H1 (cell line): ENCODE measurements at places on chromosomes 12 and 14.

DNA sequence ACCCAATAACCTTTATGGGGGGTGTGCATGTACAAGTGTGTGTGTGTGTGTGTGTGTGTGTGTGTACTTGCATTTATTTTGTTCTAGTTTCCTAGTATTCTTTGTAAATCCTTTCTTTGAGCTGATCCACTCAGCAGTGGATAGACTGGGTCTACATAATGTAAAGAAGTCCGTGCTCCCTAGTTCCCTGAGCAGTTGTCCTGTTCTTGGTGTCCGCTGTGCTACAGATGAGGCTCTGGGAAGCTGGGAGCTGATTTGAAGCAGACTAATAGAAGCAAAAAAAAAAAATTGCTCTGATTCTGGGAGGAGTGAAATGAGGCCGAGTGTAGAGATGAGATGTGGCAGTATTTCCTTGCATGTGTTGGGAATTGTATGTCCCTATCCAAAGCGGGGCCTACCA is 150.4 kb upstream of the WSCD2 start:
- no peak for DNase-seq

DNA sequence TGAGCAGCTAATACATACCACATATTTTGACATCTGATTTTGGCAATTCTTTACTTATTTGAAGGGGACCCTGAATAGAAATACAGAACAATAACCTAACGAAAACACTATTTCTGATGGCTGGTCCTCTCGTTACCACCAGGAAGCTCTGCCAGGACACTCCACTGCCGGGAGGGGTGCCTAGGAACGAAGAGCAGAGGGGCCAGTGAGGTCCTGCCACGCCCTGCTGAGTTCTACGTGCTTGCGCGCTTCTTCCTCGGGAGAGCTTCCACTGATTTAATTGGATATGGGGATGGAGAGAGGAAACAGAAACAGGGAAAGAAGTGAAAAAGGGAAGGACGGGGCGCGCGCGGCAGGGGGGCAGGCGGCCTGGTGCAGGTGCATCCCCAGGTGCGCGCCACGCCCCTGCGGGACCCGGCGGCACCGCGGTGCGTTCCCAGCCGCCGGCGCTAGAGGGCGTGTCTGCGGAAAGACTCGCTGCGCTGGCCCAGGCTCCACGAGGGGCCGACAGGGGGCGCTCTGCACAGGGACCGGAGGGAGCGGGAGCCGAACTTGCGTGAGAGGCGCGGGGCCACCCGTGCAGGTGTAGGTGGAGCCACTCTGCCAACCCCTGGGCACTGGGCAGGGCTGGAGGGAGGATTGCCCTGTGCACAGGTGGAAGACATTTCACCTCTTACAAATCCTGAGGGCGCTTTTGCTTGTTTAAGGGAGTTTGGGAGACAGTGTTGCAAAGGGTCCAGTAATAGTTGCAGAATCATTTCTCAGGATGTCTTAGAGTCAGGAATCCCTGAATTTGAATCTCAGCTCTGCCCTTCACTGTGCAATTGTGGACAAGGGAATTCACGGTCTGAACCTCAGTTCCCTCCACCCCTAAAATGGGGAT is 986.3 kb upstream of the TMEM132C start:
- DNase-seq: peak; percentile 99

- peak; percentile 9 for DNase-seq
These were observed 962 bp downstream of the LEMD3 start for GRCh38 chr12:65170209-65170881.

DNA sequence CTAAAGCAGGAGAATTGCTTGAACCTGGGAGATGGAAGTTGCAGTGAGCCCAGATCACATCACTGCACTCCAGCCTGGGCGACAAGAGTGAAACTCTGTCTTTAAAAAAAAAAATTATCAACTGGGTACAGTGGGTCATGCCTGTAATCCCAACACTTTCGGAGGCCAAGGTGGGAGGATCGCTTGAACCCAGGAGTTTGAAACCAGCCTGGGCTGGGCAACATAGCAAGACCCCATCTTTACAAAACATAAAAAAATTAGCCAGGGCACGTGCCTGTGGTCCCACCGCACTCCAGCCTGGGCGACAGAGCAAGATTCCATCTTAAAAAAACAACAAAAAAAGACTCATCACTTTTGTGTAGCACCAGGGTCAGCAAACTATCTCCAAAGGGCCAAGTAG is 7.1 kb upstream of the NANOG start:
- no peak for DNase-seq

GRCh38 chr12:121295116-121295745 is 1.3 kb downstream of the CAMKK2 start:
- no peak for DNase-seq

- DNase-seq: no peak
These were observed 75.0 kb downstream of the BICD1 start for GRCh38 chr12:32181498-32182175.

DNA sequence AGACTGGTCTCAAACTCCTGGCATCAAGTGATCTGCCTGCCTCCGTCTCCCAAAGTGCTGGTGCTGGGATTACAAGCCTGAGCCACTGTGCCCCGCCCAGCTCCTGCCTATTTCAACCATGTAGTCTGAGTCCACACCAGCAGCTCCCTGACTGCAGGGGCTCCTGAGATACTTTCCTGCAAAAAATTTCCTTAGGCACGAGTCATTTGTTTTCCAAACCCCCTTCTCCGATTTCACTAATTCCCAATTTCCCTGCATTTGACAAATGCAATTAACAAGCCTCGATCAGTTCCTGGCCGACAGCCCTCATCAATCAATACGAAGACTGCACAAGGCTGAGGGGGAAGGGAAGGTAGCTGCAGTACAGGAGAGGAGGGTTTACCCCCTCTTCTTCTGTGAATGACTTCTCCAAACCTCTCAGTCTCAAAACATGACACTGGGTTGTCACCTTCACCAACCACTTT is 10.1 kb downstream of the PSMB5 start:
- DNase-seq: no peak

- no peak for DNase-seq
These were observed 44.7 kb downstream of the FSCB start for GRCh38 chr14:44462381-44462780.

DNA sequence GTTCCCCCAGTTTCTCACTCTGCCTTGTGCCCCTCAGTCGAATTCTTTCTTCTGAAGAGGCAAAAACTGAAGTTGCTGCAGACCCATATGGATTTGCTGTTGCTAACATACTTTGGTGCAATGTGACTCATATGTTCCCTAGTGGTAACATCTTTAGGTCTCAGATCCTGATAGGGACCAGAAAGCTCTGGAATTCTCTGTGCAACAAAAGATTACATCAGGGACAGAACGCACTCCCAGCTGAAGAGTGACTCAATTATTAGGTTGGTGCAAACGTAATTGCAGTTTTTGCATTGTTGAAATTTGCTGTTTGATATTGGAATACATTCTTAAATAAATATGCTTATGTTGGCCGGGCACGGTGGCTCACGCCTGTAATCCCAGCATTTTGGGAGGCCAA is 8.2 kb upstream of the DHRS2 start:
- DNase-seq: no peak

DNA sequence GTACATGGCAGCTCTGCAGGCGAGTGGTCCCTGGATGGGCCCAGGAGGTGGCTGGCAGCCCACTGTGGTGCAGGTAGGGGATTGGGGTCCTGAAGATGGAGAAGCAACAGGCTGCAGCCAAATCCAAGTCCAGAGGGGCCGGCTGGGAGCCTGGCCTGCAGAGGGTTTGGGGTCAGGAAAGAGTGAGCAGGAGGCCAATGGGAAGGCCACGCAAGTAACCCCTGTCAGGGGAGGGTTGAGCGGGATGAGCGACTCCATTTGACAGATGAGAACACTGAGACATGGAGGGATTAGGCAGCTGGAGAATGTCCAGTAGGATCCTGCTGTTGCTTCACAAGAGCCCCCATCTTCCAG is 136.0 kb downstream of the BCL11B start:
- DNase-seq: peak; percentile 26

DNA sequence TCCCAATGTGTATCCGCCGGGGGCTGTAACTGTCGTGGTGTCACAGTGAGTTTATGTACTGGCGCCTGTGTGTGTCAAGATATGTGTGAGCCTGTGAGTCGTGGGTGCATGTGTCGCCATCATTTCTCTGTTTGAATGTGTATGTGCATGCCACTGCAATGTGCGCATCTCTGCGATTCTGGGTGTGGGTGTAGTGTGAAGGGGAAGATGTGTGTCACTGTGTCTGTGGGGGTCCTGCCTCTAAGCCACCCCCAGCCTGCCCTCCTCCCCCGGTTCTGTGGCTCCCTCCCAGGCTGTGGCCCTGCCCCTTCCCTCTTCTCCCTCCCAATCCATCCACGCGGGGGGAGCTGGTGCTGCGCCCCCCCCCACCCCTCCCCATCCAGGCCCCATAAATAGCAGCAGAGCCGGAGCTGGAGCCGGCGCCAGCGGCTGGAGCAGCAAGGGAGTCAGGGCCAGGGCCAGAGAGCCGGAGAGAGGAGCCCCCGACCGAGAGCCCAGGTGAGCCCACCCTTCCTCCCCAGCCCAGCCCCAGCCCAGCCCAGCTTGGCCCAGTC is at the start of gene CPNE6:
Gene CPNE6 (plus strand): TSS at position 419 of the 554 bp plus-strand sequence. CDS start 1,375 bp downstream, outside the sequence.
- DNase-seq: no peak

DNA sequence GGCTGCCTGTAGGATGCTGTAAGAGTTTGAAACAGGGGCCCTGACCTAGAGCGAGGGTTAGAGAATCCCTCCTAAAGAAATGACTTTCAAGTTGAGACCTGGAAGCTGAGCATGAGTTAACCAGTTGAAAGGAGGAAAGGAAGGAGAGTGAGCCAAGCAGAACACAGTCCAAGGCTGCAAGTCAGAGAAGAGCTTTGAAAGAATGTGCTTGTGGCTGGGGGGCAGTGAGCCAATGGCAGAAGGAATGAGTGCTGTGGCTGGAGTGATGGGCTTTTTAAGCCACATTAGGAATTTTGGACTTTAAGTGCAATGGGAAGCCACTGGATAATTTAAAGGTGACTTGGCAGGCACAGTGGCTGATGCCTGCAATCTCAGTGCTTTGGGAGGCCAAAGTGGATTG is 18.1 kb downstream of the CDKN1B start:
- DNase-seq: no peak

DNA sequence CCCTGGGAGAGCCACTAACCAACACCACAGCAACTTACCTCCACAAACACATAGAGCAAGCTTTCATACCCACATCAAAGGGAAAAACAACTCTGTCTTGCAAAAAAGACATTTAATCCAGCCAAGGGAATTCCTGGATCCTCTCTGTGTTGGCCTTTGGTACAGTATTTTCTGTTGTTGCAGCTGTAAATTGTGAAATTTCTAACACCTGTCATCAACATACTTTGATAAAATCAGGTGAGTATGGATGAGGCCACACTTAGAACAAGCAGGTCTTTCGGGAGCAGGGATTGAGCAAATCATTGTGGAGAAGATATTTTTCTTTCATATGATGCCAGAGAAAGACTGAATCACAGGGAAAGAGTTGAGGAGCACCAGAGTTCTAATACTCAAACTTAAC is 89.3 kb downstream of the SPTSSA start:
- no peak for DNase-seq

- no peak for DNase-seq
These were observed 7.6 kb downstream of the ADSS1 start for GRCh38 chr14:104731320-104732294.

DNA sequence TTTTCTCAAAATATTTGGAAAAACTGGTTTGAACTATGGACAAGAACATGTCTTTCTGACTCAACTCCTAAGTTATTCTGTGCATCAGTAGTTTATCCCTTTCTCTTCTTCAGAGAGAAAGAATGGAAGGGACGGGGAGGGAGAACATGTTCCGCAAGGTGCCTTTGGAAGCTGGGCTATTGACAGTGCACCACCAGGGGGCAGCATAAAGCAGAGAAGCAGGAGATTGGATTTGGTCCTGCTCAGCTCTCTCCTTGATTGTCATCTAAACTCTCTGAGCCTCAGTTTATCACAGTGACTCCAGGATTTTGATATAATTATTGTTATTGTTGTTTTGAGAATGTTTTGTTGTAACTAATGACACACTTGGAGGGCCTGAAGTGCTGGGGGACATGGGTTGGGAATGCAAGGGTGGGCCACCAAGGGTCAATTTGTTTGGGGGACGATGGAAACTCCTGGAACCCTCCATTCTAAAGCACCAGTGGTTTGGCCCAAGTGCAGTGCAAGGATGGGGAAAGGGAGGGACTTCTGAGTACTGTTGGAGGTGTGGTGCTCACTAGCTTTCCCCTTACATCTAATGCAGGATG is 45.3 kb upstream of the ANO6 start:
- peak; percentile 39 for DNase-seq

DNA sequence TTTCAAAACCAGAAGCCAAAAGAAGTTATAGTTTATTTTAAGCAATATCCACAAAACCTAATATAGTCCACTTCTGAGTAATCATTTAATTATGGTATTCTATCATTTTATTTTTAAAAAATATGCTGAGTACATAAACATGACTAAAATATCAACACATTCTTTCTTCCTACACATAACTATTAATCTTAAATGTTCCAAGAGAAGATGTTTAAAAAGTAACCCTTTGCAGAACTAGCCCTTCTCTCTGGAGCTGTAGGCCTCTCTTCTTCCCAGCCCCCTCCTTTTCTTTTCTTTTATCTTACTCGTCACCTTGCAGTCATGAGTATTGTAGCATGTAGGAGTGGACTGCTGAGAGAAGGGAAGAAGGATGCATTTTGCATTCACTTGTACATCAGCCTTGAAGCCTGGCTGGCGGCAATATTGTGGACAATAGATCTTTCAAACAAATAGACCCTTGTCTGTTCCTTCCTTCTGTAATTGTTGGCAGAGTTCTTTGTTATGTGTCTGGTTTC is 941.9 kb downstream of the NRXN3 start:
- no peak for DNase-seq

- DNase-seq: no peak
These were observed 26.5 kb upstream of the TTC7B start for GRCh38 chr14:90842726-90843125.

DNA sequence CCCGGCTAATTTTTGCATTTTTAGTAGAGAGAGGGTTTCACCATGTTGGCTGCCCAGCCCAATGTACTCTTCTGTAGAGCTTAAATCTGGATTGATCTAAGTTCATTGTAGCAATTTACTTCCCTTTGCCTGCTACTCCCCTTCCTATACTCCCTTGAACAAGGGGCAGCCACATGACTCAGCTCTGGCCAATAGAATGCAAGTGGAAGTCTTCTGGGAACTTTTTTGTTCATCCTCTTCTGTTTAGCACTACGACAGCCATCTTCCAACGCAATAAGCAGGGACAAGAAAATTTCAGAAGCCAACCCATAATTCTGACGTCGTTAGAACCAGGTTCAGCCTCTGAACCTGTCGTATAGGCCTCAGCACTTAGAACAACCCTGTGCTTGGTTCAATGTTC is 6.4 kb upstream of the RAD52 start:
- DNase-seq: no peak

- DNase-seq: no peak
These were observed 398.1 kb downstream of the NOVA1 start for GRCh38 chr14:26199590-26200370.

- no peak for DNase-seq
These were observed 68.9 kb upstream of the SAV1 start for GRCh38 chr14:50736932-50737419.
